Mucosa of gallbladder (tissue), 1 donor: ENCODE measurements at places on chromosomes 16 and 17. TPM values are rescaled to one million over a fixed set of nuclear protein-coding genes. Genes with fewer than 3 reads are reported as not detected.

GRCh38 chr17:5895276-5895675 lies 174.9 kb upstream of the WSCD1 start:
- no peak for DNase-seq

Gene PPP1R27
- not detected for total RNA-seq

GRCh38 chr16:2912330-2913199 lies 834 bp downstream of the FLYWCH1 start:
- DNase-seq = peak; percentile 39

GRCh38 chr17:66786107-66786506 lies 48.8 kb upstream of the CACNG5 start:
- no peak for DNase-seq

DNA sequence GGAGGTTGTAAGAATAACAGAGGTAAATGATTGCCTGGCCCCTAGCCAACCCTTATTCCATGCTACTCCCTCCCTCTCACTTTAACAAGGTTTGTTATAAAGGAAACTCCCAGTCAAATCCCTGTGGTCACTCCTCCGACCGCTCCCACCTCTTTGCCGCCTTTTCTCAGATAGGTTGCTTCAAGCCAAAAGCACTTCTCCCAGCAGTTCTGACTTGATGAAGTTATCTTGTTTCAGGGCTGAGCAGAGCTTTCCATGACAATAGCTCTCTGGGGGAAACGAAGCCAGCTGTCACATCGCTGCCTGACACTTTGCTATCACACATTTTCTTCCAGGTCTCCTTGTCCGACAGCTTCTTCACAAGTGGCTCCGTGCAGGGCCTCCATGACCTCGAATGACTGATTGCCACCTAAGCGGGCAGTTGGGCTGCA lies 278.6 kb downstream of the HAPSTR1 start:
- DNase-seq = no peak

Gene ZNF232
- 9.6 TPM for total RNA-seq

GRCh38 chr16:71367241-71367976 lies 8.9 kb downstream of the CALB2 start:
- DNase-seq = peak; percentile 41

GRCh38 chr16:85234310-85235204 lies 122.3 kb upstream of the CIBAR2 start:
- DNase-seq = peak; percentile 41

DNA sequence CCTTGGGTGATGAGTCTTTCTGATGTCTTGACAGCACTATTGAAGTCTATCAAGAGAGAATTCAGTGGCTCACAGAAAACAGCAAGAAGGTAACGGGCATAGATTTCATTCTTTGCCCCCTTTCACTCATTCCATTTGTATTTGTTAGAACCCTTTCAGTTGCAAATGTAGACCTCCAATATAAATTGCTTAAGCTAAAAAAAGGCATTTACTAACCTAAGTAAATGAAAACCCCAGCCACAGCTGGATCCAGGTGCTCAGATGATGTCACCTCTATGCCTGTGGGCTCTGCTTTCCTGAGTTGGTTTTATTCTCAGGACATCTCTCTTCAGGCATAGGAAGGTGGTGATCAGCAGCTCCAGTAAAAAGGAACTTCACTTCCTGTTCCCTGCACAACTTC lies 11.1 kb downstream of the VWA3A start:
- no peak for DNase-seq

Gene GJC1
- total RNA-seq = 17.3 TPM

Gene ZNF764
- total RNA-seq = 12.1 TPM
